ENCODE measurements at places on chromosomes 1 and 21. TPM values are rescaled to one million over a fixed set of nuclear protein-coding genes. Genes with fewer than 3 reads are reported as not detected.

The DDOST gene
- 290 TPM for total RNA-seq

The PRAMEF8 gene
- not detected for total RNA-seq

The ATP1A2 gene
- not detected for total RNA-seq

The SNAPIN gene
- total RNA-seq: 48.3 TPM

The RBBP4 gene
- 143 TPM for total RNA-seq

All from endothelial cell of coronary artery (primary cell).